ENCODE measurements at places on chromosomes 11 and 22.

- no peak for DNase-seq
Observed at GRCh38 chr11:109249597-109249996, 172.4 kb upstream of the C11orf87 start.

DNA sequence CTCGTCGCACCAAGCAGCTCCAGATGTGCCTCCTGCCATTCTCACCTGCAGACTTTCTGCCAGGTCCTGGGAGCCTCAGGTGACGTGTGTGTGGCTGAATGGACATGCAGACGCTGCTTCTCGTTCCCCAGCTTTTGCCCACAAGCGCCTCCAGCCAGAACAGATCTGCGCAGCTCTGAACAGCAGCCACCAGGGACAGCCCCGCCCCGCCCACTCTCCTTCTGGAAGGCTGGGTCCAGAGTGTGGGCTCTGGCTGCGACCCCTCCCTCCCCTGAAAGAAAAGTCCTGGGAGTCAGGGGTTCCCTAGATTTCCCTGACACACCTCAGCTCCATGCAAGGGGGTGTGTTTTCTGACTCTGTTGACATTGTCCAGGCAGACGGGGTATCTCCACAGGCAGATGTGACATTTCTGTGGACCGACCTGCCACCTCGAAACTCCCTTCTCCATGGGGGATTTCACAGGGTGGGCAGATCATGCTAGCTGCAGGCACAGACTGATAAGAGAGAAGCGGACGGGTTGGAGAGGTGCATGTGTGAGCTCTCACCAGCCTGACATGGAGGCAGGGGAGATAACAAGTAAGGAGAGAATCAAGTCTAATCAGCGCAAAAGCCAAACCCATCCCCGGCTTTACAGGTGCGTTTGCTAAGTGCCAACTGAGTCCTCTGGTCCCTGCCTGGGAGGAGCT lies 19.8 kb downstream of the SLCO2B1 start:
- no peak for DNase-seq

- no peak for DNase-seq
Observed at GRCh38 chr11:68961245-68961644, 19.5 kb downstream of the MRGPRD start.

DNA sequence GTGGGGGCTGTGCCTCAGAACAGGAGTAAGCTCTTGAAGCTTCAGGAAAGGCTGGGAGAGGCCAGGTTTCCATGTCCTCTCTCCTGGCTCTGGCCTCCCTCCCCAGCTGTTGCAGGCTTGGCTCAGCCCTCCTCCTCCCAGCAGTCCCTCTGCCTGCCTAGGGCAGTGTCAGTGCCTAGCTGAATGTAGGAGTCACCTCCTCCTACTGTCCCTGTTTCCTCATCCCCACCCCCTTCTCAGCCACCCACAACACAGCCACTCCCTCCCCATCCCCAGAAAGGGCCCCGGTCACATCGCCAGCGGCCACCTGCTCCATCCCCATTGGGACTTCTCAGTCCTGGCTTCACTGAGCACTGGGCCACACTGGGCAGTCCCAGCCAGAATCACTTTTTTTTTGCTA lies 2.9 kb upstream of the FBLN1 start:
- DNase-seq, result no peak

DNA sequence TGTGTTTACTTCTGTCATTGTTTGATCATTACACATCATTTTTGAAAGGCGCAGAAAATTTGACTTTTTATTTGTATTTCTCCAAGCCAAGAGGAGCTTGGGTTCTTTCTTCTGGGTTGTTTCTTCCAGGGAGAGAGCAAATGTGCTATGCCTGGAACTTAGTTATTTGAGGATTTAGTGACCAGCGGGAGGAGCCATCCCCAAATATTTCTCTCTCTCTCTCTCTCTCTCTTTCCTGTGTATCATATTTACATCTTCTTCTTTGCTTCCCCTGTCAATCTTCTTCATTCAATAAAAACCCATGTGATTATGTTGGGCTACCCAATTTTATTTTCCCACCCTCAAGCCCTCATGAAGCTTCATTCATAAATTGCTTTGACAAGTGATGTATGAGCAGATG lies 534.5 kb downstream of the LRRC4C start:
- DNase-seq, result no peak

DNA sequence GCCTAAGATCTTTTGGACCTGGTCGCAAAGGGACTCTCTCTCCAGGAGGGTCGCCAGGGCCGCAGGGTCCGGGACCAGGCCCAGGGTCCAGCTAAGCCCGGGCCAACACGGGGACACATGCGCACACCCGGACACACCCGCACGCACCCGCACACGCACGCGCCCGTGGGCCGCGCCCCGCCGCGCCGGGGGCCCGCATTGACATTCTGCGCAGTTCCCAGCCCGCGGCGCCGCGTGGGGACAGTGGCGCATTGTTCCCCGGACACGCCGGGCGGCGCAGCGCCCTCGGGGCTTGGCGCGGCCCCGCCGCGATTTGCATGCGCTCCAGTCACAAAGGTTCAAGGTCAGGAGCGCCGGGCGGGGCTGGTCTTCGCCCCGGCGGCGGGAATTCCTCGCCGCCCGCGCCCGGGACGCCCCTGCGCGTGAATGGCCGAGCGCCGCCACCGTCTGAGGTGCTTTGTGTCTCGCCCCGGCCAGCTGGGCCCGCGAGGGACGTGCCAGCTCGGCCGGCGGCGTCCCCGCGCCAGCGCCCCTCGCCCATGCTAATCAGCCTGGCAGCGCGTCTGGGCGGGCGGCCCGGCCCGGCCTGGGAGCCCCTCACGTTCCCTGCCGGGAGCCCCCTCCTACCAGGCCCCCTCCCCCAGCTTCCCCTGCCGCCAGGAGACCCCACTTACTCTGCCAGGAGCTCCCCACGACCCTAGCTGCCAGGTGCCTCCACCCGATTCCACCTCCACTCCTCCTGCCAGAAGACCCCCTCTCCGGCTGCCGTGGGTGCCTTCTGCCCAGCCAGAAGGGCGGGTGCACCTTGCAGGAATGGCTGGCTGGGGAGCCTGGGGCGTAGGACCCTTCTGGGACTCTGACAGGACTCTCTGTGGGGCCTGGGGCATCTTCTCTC lies 50.5 kb upstream of the WNT7B start:
- DNase-seq, result no peak

DNA sequence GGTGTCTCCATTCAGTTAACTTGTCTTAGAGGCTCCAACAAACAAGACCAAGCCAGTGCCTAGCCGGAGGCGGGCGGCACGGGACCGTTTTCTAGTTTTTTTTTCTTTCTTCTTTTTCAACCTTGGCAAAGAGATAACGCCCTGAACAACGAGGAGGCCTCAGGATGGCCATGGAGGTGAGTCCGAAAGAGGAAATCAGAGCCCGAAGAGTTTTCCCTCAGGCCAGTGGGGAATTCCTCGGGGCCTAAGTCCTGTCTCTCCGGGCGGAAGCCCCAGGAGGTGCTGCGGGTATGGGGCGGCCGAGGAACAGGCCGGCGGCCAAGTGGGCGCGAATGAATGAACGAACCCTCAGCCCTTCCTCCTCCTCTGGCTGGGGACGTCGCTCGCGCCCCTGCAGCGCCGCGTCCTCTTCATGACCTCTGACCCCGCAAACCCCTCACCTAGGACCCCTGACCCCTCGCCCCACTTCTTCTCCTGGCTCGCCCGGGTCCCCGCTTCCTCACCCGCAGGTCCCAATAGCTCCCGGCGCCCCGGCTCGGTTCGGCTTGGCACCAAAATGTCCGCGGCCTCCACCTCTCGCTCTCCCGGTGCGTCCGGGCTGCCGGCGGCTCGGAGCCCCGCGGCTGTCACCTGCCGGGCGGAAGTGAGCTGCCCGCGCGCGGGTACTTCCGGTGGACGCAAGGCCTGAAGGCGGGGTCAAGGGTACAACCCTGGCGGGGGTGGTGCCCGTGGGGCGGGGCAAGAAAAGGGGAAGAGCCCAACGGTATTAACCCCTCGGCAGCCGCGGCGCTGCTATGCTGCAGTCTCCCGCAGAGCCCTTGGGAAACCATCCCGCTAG lies at the start of gene AP1B1:
Gene AP1B1 (minus strand): TSS at position 650 of the 838 bp plus-strand sequence. CDS start 21,327 bp downstream, outside the sequence.
- DNase-seq, result peak; percentile 78

GRCh38 chr11:28104984-28105383 lies 3.0 kb downstream of the KIF18A start:
- DNase-seq, result no peak

- no peak for DNase-seq
Observed at GRCh38 chr11:101439488-101439887, 144.3 kb downstream of the TRPC6 start.

GRCh38 chr11:67290801-67291200 lies 1.7 kb downstream of the ANKRD13D start:
- DNase-seq, result no peak

DNA sequence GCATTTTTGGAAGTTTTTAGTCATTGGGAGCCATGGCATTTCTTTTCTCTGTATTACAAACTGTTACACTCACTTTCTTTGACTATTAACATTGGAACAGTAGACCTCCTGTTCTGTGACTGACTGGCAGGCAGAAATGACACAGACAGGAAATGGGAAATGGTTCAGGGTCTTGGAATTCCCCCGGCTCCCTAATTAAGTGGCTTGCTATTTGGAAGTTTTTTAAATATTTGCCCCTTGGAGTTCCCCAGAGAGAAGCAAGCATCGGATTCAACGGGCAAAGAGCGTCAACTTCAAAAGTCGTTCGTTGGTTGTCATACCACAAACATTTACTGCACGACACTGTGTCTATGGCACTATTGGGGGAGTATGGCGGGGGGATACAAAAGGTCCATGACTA lies 1.1 kb upstream of the BIRC2 start:
- no peak for DNase-seq

- no peak for DNase-seq
Observed at GRCh38 chr11:56819916-56820315, 71.4 kb upstream of the OR9G4 start.

- DNase-seq, result no peak
Observed at GRCh38 chr11:122162095-122162494, 46.1 kb upstream of the BLID start.

DNA sequence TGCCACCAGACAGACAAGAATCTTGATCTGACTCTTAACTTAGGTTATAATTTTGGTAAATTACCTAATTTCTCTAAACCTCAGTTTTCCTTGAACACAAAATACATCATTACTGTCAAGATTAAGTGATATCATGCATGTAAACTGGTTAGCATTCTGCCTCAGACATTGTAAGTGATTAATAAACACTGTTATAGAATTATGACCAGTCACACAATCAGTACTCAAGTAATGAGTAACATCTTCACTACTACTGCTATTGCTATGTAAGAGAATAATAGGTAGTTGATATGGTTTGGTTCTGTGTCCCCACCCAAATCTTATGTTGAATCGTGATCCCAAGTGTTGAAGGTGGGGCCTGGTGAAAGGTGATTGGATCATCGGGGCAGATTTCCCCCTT lies 218.9 kb downstream of the SBF2 start:
- no peak for DNase-seq

DNA sequence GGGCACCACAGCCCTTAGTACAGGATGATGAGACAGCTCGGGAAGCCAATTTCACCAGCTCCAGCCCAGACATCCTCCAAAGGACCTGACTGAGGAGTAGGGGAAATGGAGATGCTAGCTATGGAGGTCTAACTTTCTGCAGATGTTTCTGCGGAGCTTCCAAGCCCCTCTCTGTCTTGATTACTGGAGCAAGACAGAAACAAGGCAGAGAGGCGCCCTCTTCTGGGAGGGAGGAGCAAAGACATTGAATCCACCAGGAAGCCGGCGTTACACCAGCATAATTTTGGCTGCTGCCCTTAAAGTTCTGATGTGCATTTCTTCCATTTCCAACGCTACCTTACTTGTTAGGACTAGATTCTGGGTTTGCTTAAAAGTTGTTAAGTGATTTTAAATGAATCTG lies 107.3 kb upstream of the HSD17B12 start:
- no peak for DNase-seq

- peak; percentile 23 for DNase-seq
Observed at GRCh38 chr22:32473388-32473952, 1.1 kb upstream of the FBXO7 start.

- no peak for DNase-seq
Observed at GRCh38 chr11:18776324-18776723, 15.3 kb downstream of the PTPN5 start.

DNA sequence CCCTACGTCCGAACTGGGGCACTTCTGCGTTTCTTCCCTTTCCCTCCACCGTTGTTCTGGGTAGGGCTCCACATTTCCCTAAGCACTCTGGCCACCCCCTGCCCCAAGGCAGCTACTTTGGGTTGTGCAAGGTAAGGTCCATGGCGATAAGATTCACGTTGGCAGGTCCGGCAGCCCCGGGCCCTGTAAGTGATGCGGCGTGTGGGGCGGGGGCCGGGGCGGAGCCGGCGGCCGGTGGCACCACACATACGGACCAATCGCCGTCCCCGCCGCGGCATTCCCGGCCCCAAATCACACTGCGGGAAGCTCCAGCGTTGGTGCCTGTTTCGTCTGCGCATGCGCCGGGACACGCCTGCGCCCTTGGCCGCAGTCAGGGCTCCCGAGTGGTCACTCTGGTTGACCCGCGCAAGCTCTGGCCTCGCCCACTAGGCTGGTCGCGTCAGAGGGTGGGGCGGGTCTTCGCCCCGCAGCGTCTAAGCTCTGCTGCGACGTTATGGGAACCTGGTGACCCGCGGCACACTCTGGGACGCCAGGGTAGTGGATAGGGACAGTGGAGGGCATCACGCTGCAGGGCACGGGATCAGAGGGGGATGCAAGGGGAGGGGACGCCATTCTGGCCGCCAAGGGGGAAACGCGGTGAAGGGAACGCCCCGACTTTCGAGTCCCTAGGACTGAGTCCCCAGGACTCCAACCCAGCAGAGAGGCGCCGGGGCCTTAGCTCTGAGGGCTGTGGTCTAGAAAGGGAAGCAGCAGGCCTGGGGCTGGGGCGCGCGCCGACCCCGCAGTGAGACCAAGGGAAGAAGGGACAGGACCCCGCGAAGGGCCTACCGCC lies 1.6 kb downstream of the FADS1 start:
- DNase-seq, result peak; percentile 51

GRCh38 chr11:124415356-124415923 lies 9.2 kb downstream of the OR8B4 start:
- no peak for DNase-seq

DNA sequence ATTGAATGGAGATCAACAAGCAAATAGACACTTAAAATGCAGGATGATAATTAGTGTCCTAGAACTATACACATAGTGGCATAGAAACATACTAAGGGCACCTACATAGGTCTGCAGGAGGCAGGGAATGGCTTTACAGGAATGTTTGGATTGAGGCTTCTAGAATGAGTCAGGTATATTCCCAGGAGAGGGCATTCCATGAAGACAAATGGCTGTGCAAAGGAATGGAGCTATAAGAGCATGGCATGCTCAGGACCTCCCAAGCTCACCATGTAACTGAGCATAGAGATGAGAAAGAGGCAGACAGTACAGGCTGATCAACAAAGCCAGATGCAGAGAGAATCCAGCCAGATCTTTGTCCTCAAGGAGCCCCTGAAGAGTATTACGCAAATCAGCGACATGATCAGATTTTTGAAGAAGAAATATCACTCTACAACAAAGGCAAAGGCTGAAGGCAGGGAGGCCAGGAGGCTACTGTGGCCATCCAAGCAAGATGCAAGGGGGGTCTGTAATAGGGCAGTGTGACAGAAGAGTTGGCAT lies 211.1 kb upstream of the MTNR1B start:
- DNase-seq, result no peak

GRCh38 chr22:39462443-39463221 lies 5.8 kb downstream of the MGAT3 start:
- no peak for DNase-seq

DNA sequence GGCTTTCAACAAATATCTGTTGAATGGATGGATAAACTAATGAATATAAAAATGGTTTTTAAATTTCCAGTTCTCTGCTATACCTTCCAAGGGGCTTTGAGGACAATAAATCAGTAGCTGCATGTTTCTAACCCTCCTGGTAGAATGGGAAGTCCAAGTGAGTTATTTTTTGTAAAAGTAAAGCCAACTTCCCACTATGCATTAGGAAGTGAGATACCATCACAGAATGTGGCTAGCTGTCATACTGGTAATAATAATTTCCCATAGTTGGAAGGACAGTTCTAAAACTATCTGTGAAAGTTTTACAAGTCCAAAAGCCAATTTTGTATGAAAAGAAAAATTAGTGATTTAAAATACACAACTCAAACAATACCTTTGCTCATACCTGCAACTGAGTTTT lies 50.0 kb downstream of the TMEM123 start:
- DNase-seq, result no peak
